ENCODE measurements at places on chromosomes 1 and 21. TPM values are rescaled to one million over a fixed set of nuclear protein-coding genes. Genes with fewer than 3 reads are reported as not detected.

OR2W3 gene
- total RNA-seq = 2.1 TPM

ASCL5 gene
- total RNA-seq = not detected

MEX3A gene
- total RNA-seq = 6.8 TPM

NCMAP gene
- 0.52 TPM for total RNA-seq

CFHR4 gene
- not detected for total RNA-seq

AXDND1 gene
- total RNA-seq = under 0.01 TPM

S100A11 gene
- total RNA-seq = 10.4 TPM
